ENCODE measurements at places on chromosomes 2 and 18. TPM values are rescaled to one million over a fixed set of nuclear protein-coding genes. Genes with fewer than 3 reads are reported as not detected.
A peak's percentile ranks its signal among the peaks of the same experiment; 100 is the strongest.

DNA sequence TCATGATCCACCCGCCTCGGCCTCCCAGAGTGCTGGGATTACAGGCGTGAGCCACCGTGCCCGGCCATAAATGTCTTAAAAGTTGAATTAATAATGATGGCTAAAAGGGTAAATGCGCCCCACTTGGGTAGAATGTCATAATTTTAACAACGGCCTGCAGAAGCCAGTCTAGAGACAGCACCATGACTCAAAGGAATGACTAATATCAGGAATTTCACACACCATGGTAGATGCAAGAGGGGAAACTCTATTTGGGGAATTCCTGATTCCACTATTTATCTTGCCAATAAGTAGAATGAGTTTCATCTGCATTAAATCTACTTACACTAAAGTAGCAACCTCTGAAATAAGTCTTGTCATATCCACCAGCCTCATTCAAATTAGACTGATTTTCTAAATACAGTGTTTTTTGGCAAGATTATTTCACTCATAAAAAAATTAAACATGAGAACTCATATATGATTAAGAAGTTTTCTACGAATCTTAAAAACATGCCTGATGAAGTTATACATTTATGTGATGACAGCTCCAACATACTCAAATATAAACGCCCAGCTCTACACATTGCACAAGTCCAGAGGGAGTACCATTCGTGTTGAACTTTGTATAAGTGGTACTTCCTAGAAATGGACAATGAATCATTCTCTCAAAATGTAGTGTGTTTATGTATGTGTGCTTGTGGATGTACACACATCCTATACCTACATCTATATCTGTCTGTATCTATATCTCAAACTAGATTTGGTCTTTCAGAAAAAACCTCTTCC, 309.7 kb downstream of the IRS1 start:
- DNase-seq = no peak

- no peak for DNase-seq
Measured at GRCh38 chr18:57461652-57462269, 26.6 kb downstream of the ONECUT2 start.

DNA sequence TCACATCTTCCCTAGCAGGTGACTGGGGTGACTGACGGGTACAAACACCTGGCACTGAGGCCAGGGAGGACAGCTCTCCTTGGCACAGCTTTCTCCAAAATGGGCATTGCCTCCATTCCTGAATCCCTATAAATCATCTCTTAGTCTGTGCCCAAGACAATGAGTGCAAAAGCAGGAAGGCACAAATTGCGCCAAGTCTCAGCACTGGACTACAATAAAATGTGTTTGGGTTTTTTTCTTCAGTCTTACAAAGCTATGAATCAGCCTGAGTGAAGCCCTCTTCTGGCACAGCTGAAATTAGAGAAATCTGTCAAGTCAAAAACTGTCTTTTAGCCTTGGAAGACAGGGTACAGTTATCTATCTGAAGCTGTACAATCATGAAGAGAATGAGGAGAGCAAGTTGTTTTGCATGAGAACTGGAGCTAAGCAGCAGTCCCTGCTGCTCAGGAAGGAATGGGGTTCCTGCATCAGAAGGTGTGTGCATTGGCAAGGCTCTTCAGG, 90.8 kb downstream of the EPB41L3 start:
- DNase-seq = no peak

Gene CHRND
- not detected for total RNA-seq

Gene POMC
- 5.2 TPM for total RNA-seq

DNA sequence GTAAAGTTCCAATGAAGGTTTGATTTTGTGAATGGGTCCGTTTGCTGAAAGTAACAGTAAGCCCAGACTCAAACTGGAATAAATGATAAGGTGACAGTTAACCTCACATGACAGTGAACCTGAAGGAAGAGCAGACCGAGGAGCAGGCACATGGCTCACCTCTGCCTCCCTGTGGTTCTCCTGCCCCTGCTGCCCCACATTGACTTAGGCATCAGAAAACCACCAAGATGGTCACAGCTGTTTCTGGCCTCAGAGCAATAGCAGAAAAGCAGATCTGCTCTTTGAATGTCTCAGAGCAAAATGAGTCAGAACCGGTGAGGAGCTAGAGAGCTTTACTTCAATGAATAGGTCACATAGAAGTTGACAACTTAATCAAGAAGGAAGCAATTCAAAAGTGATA, 487.6 kb downstream of the METTL4 start:
- DNase-seq = no peak

- no peak for DNase-seq
Measured at GRCh38 chr2:134296301-134296700, 42.4 kb downstream of the MGAT5 start.

Gene GAD1
- 0.76 TPM for total RNA-seq

- DNase-seq = no peak
Measured at GRCh38 chr2:172062402-172063004, 22.8 kb upstream of the DLX1 start.

Gene ARHGEF4
- not detected for total RNA-seq

DNA sequence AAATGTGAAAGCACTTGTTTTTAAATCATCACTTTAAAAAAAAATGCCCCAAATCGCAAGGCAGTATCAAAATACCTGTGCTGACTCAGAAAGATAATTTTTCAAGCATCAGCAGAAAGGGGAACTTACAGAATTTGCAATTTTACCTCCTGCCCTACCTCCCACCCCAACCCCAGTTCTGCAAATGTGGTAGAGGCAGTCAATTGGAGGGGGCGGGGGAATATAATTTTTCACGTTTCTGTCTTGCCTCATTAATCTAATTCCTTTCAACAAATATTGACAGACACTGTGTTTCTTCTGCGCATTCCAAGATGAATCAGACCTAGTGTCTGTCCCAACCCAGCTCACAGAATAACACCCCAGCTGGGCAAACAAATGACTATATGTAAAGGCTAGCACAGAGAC, 76.8 kb downstream of the ALPK2 start:
- DNase-seq = no peak

- no peak for DNase-seq
Measured at GRCh38 chr2:164890544-164890943, 48.9 kb upstream of the COBLL1 start.

GRCh38 chr2:184562532-184562931, 35.8 kb upstream of the ZNF804A start:
- DNase-seq = no peak

DNA sequence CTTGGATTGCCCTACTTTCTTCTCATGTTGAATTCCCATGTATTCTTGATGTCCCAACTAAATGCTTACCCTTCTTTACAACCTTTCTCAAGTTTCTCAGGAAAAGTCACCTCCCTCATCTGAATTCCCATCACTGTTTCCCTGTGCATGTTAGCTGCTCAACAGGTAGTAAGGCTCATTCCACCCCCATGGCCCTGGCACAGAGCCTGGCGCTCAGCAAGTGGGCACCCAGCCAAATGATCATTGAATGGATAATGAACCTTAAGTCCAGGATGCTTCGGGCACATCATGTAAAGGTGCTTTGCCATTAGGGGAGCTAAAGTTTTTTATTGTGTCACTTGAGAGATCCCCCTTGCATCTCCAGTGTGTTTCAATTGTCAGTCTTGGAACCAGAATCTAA, 124.0 kb downstream of the PKP4 start:
- DNase-seq = no peak

DNA sequence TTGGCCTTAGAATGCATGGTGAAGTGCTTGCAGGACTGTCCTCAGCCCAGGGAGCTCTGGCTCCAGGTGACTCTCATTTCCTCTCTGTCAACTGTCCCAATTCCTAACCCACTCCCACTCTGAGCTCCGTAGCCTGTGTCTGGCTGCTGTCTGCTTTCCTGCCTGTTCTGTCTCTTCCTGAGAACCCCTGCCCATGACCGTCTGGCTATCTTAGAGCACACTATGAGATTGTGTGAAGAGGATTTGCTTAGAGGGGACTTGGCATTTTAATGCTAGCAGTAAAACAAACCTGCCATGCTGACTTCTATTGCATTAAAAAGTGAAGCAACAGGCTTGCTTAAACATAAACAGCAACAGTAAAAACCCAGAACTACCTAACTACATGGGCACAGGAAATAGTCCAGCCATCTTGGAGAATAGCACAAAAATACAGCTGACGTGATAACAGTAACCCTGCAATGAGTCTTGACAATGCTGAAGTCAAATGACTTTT, 234.7 kb downstream of the PRKCE start:
- no peak for DNase-seq

- peak; percentile 86 for DNase-seq
Measured at GRCh38 chr2:68365087-68365486, at the start of gene PLEK. PLEK (plus strand) TSS chr2:68365282; CDS start chr2:68365352, 70 bp downstream.

Gene CIB4
- not detected for total RNA-seq

- DNase-seq = no peak
Measured at GRCh38 chr2:105403241-105403782, 4.5 kb upstream of the FHL2 start.

GRCh38 chr18:59012815-59013705, 126.6 kb upstream of the SEC11C start:
- DNase-seq = no peak

DNA sequence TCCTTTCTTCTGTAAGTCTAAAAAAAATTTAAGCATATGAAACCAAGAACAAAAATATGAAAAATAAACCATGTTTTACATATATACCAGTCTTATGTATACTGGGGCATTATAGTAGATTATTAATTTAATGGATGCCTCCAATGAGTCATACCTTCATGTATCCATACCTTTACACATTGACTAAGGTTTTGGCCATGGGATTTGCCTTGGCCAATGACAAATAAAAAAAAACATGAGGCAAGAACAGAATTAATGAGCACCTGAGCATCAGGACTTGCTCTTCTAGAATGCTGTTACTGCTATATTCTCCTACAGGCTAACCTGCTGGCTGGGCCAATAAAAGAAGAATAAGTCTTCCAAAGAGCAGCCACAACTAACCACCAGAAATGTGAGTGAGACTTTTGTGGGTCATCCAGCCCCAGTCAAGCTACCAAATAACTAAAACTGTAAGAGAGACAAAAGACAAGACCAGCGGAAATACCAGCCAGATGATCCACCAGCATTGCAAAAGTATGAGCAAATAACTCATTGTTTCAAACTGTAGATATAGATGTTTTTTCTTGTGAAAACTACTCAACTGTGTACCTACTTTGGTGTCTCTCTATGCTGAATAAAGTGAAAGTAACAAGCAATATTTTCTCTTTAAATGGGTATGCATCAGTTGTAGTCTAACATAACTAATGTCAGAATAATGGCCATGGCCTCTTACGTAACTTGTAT, 749.6 kb upstream of the VRK2 start:
- DNase-seq = no peak

All from natural killer cell treated with Interleukin-12 subunit alpha and Interleukin-12 subunit beta and Interleukin-15 and Interleukin-18, amount 100 ng/mL, for 72 hours (primary cell).